Stimulated activated CD8-positive, alpha-beta memory T cell treated with anti-CD3 and anti-CD28 coated beads, Interleukin-15, amount 100 ng/mL, for 4 hours (primary cell): ENCODE measurements at places on chromosomes 16 and 17.

GRCh38 chr16:8808613-8809353 is 11.1 kb downstream of the PMM2 start:
- DNase-seq, result no peak

DNA sequence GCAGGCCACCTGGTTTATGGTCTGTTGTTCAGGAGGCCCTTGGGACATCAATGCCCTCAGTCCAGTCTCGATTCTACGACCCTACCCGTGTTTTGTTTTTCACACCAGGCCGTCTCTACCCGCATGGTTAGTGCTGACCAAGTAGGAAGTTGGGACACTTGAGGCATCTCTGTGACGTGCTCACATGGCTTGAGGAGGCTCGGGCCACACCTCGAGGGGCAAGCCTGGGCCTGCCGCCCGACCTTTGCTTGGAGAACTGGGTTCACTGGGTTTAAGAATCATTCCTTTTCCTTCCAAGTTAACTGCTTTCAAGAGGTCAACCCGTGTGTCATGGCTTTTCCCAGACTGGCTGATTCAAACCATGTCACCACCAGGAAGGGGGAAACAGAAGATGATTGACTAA is 86.8 kb downstream of the CMIP start:
- no peak for DNase-seq

DNA sequence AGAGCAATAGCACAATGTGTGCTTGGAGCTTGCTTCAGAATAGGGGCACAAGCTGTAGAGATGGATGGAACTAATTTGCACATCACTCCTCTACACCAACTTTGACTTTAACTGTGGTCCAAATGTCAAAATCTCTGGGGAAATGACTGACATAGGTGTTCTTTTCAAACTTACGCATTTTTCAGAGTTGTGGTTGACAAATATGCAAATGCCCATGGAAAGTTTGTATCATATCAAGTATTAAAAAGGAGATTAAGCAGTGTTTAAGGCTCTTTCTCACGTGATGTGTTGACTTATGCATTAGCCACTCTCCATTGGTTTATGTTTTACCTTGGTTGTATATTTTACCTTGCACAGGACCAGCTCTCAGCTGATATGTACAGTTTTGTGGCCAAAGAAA is 77.1 kb downstream of the ELAC2 start:
- DNase-seq, result no peak

GRCh38 chr16:81610144-81610842 is 165.7 kb downstream of the CMIP start:
- no peak for DNase-seq

GRCh38 chr17:75688209-75688825 is 21.2 kb downstream of the SAP30BP start:
- no peak for DNase-seq

DNA sequence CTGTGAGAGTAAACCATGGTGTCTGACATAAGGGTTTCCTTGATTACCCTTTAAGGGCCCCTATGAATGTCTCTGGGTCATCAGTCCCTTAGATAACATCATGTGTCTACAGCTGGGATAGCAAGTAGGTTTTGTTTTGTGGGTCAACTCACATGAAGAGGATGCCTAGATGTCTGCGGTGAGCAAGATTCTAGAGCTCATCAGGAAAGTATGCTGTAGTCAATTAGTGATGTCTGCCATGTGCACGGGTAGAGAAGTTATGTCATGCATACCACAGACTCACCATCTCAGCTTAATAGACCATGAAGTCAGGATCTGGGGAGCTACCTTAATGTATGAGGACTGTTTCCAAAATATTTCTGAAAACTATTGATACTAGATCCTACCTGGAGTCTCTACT is 57.5 kb downstream of the CDH13 start:
- DNase-seq, result no peak

DNA sequence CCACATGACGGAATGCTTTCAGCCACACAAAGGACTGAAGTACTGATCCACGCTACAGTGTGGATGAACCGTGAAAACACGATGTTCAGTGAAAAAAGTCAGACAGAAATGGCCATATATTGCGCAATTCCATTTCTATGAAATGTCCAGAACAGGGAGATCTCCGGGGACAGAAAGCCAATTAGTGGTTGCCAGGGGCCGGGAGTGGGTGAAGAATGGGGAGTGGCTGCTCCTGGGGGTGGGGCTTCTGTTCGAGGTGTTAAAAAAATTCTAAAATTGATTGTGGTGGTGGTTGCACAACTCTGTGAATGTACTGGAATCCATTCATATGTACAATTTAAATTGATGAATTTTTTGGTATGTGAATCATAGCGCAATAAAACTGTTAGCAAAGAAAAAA is 154.8 kb upstream of the HSBP1 start:
- DNase-seq, result no peak

GRCh38 chr16:89727406-89728120 is 6.2 kb downstream of the ZNF276 start:
- no peak for DNase-seq

GRCh38 chr16:67723151-67723910 is 4.2 kb upstream of the GFOD2 start:
- no peak for DNase-seq

- no peak for DNase-seq
Measured at GRCh38 chr17:76174037-76174436, 33.0 kb upstream of the FOXJ1 start.

- DNase-seq, result no peak
Measured at GRCh38 chr17:6872936-6873335, 41.4 kb upstream of the TEKT1 start.

DNA sequence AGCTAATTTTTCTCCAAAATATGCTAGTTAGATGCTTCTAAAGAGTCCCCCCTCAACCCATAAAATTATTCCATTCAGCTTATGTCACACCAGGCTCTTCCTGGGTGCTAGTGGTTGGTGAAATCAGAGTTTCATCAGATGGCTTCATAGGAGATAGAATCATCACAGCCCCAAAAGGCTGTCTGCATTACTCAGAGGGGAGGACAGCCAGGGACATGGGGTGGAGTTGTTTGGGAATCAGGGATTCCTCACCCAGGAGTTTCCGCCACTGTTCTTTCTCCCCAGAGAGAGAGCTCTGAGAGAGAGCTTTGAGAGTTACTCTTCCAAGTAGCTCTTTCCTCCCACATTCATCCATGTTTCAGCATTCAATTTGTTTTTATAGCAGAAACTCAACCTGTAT is 288 bp upstream of the KRT34 start:
- no peak for DNase-seq

DNA sequence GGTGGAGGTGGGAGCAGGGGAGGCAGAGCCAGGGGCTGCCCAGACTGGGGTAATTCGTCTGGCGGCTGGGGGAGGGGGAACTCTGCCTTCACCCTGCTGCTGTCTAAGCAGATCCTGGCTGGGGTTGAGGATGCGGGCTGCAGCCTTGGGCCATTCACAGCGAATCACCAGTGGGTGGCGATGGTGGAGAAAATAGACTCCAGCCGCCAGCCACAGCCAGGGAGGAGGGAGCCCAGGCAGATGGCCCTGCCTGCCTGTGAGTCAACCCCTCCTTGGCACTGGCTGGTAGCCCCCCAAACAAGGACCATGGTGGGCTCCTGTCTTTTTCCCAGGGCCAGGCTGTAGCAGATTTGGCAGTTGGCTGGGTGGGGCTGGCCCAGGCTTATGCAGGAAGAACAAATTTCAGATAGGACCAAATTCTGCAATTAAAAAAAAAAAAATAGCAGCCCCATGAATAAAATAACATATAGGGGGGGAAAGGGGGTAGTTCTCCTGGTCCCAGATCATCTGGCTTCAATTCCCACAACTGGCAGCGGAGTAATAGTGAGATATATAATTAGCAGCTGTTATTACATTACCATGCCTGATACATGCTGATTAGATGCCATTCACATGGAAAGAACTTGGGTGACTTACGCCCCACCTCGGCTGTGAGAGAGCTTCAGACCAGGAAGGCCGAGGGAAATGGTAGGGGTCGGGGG is 41.5 kb upstream of the CDH5 start:
- DNase-seq, result no peak

DNA sequence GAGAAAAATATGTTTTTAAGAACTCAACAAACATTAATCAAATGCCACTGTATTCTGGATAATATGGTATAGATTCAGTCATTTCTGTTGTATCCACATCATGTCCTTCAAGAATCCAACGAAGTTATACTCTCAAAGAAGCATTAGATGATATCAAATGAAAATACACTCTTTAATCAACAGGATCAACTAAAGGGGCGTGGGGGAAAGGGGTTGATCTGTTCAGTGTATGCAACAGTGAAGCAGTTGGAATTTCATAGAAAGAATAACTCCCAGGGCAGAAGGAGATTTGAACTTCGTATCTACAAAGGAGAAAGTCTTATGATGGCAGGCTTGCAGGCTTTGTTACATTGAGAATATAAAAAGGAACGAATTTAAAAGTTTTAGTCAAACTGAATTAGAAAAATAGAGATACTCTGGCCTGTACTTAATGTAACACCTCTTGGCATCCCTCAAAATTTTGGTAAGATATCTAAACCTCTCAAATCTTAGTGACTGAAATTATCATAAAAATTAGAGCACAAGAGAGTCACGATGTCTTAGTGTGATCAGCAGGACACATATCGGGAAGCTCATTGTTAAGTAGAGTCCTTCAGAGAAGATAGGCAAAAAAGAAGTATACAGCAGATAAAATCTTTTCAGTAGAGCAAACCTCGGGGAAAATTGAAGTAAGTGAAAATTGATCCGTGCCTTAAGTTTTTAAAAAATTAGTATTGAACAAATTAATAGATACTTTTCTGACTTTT is 431.4 kb downstream of the KCNJ18 start:
- no peak for DNase-seq

DNA sequence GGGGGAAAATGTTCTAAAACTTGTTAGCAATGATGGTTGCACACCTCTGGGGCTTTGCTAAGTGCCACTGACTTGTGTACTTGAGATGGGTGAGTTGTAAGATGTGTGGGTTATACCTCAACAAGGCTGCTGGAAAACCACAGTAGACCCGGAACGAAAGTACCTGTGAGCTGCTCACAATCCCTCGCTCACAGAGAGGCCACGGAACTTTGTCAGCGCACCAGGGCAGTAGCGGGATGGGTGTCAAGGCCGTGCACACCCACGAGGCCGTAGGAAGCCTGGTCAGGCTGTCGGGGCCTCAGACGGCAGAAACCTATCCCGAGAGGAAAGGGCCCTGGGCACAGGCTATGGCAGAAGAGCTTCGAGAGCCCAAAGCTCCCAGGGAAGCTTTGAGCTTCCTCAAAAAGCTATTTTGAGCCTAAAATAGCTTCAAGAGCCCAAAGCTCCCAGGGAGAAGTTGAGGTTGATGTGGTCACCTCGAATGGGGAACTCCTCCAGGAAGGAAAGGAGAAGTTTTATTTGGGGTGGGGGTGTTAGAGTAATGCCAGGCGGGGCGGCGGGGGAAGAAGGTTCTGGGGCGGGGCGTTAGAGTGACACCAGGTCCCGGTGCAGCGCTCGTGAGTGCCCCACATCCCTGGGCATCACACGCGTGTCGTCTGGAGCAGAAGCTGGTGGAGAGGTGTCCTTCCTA is 19.0 kb downstream of the CBFA2T3 start:
- no peak for DNase-seq

DNA sequence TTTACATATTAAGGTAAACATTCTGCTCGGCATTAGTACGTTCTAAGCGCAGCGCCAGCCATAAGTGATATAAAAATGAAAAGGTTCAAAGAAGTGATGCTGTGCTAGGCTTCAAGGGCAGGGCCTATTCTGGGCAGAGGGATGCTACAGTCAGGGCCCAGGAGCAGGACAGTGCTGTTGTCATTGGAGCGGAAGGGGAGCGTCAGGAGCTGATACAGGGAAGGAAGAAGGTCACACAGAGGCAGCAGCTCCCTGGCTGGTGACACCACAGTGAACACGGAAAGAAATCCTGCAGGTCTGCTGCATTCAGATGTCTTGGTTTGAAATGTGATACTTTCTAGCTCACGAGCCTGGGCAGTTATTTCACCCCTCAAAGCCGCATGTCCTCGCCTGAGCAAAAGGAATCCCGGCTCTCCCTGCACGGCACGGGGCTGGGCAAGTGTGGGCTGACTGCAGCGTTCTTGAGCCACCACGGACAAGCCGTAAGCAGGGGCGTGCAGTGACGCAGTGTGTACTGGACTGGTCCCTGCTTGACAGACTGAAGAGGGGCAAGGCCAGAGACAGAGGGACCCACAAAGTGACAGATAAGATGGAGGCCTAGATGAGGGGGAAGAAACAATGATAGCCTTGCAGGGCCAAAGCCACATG is 41.1 kb downstream of the ZCCHC14 start:
- no peak for DNase-seq
